Stimulated activated CD4-positive, alpha-beta T cell treated with anti-CD3 and anti-CD28 coated beads, TNF-alpha, amount 100 ng/mL, for 24 hours (primary cell): ENCODE measurements at places on chromosomes 13 and 19.
A peak's percentile ranks its signal among the peaks of the same experiment; 100 is the strongest.

- DNase-seq, result no peak
These were observed 19.3 kb upstream of the F2RL3 start for GRCh38 chr19:16869331-16869972.

DNA sequence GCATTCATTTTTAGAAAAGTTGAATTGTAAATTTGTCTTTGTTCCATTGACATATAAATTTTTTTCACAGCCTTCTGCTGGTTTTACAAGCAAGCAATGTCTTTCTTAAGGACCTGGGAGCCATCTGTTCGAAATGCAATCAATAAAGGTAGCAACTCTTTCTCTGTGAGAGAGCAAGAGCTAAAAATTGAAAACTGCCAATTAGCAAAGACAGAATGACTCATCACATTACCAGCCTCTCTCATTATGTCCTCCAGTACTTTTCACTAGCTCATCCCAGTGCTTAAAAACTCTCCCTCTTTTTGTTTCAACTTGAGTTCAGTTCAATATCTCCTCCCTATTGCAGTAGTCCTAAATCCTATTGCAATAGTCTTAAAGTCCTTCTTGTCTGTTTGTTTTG is 760.7 kb upstream of the SLITRK6 start:
- DNase-seq, result no peak

DNA sequence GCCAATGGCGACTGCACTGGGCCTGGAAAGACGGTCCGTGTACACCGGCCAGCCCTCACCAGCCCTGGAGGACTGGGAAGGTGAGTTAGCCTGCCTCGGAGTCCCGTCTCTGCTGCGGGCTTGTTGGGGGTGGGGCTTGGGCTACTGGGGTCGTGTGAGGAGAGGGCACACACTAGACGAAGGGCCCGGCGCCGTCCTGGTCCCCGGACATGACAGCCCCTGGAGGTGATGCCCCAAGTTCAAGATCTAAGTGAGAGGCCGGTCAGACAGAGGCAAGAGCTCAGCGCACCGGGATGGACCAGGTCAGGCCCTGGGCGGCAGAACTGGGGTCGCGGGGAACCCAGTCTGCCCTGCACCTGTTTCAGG is 1.6 kb downstream of the CILP2 start:
- no peak for DNase-seq

GRCh38 chr13:31909864-31910551 is 121.6 kb upstream of the FRY start:
- DNase-seq, result peak; percentile 32

- no peak for DNase-seq
These were observed 282.9 kb downstream of the OLFM4 start for GRCh38 chr13:53311561-53311960.

GRCh38 chr13:97335488-97336134 is 98.4 kb upstream of the RAP2A start:
- no peak for DNase-seq

GRCh38 chr19:39970425-39970674 is 615 bp upstream of the PSMC4 start:
- DNase-seq, result no peak

DNA sequence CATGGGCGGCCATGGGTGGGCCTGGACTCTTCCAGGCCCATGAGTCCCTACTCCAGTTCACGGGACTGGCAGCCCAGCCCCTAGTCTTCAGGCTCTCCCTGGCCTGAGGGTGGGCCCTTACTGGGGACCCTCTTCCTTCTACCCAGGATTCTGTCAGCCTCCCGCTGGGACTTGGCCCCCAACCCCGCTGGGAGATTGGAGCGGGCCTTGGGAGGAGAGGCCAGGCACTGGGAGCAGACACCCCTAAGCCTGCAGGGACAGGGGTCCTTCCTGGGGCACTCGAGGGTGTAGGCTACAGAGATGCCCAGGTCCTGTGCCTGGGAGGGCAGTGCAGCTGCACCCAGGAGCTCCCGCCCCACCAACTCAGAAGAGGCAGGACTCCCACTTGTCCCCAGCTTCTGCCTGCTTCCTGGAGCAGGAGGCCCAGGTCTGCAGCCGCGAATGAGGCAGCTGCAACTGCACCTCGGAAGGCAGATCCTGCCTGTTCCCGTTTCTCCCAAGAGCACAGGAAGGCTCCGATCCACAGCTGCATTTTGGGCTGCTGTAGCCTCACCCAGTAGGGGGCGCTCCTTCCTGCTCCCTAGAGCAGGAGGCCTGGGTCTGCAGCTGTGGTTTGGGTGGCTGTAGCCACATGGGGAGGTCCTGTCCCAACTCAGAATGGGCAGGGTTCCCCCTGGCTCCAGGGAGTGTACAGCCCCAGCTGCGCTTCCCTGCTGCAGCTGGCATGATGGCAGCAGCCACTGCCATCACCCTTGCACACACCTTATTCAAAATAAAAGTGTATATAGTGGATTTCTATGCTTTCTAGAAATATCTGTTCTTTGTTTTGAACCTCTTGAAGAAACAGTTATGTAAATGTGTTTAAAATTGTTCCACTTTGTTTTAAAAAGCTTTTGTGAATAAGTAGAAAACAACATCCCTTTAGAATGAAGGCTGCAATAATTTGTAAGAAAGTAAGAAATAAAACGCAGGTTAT is 46.8 kb downstream of the TEX26 start:
- DNase-seq, result no peak

DNA sequence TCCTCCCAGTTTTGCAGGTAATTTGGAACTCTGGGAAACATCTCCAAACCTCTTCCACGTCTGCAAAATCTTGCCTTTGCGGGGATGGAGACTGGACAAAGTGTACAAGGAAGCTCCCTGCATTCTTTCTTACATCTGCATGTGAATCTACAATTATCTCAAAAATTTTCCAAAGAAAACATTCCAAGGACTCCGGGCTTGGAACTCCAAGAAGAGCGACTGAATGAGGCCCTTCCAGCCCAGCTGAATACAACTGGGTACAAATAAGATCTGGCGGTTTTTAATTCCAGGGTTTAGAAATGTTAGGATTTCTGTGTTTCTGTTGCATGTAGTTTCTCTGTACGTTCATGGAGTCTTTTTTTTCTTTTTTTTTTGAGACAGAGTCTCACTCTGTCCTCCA is 28.5 kb downstream of the EXOC3L2 start:
- DNase-seq, result no peak

GRCh38 chr13:50132904-50133357 is 117.7 kb downstream of the KCNRG start:
- DNase-seq, result no peak

DNA sequence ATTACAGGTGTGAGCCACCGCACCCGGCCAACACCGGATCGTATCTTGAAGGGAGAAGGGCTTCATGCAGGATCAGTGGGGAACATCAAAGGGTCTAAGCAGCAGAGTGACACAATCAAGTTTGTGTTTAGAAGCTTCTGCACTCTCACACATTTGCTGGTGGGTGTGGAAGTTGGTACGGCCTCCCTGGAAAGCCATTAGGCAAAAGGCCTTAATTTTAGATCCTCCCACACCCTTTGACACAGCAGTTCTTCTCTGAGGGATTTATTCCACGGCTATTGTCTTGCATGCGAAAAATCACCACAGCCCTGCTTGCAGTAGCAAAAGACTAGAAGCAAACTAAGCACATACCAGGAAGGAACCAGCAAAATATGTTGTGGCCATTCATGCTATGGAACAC is 18.3 kb upstream of the SLC1A5 start:
- DNase-seq, result no peak

- DNase-seq, result no peak
These were observed 36.8 kb downstream of the RAB20 start for GRCh38 chr13:110524541-110525257.

DNA sequence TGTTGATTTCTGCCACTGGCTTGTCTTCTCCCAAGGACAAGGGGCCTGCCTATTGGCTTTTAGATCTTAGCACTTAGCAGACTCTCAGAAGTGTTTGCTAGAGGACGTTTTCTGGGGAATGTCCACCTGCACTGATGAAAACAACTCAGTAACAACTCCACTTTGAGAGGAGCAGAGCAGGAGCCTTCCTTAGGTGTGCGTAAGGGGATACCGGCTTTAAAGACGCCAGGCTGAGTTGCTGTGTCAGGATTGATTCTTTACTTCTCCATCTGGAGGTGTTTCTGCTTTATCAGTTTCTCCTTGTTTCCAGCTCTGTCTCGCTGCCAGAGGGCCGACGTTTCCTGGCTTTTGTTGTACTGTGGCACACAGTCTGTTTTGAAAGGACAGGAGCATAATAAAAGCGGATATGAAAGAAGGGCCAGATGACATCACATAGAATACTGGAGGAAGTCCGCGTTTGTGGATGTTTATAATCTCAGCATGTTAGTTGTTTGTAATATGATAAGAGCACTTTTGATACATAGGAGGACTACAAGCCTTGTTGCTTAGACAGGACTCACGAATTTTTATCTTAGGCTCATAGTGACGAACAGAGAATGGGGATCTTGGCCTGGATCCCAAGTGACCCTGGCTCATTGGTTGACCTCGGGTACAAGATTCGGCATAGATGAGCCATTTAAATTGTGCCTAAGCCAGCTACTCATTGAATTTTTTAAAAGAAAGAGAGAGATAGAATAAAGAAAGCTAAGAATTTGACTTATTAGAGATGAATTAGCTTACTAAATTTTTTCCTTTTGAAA is 34.6 kb downstream of the COL4A2 start:
- no peak for DNase-seq

- no peak for DNase-seq
These were observed 1.4 kb downstream of the ECH1 start for GRCh38 chr19:38830039-38830733.

GRCh38 chr19:40690050-40690692 is at the start of gene NUMBL:
Gene NUMBL (minus strand): TSS chr19:40690651. CDS start chr19:40690483, 168 bp downstream.
- no peak for DNase-seq

GRCh38 chr19:924553-925086 is 1.2 kb upstream of the ARID3A start:
- no peak for DNase-seq

- peak; percentile 88 for DNase-seq
These were observed 91.6 kb downstream of the GNG7 start for GRCh38 chr19:2610637-2611482.

DNA sequence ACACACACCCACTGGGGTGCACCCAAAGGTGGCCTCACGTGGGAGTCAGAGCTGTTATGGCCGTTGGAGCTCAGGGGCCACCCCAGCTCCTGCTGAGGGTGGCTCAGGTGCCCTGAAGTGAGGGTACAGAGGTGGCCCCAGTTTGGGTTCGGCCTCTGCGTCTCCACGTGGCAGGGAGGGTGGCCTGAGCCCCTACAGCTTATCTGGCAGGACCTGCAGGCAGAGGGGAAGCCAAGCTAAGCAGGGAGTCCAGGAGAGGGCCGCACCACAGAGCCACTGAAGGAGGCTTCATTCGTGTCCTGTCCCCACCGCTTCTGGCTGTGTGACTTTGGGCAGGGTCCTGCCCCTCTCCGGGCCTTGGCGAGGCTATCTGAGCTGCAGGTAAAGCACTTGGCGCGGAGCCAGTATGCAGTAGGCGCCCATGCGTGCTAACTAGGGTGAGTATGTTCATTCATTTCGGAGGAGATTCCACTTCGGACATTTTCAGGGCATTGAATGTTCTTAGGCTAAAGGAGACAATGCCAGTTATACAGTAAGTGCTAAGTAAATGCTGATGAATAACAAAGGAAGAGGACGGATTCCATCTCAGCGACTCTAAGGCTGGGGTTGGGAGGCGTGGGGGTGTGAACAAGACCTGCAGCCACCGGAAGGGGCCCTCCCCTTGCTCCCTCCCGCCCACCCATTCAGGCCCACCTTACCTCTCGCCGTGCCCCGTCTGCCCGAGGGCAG is 4.9 kb downstream of the REX1BD start:
- no peak for DNase-seq

- no peak for DNase-seq
These were observed 4.0 kb downstream of the PLEKHG2 start for GRCh38 chr19:39416152-39417120.

- DNase-seq, result peak; percentile 60
These were observed 6.6 kb downstream of the EML2 start for GRCh38 chr19:45632468-45633196.

- DNase-seq, result no peak
These were observed 903 bp downstream of the LATS2 start for GRCh38 chr13:21060338-21061028.
